ENCODE measurements at places on chromosomes 11 and 22.

DNA sequence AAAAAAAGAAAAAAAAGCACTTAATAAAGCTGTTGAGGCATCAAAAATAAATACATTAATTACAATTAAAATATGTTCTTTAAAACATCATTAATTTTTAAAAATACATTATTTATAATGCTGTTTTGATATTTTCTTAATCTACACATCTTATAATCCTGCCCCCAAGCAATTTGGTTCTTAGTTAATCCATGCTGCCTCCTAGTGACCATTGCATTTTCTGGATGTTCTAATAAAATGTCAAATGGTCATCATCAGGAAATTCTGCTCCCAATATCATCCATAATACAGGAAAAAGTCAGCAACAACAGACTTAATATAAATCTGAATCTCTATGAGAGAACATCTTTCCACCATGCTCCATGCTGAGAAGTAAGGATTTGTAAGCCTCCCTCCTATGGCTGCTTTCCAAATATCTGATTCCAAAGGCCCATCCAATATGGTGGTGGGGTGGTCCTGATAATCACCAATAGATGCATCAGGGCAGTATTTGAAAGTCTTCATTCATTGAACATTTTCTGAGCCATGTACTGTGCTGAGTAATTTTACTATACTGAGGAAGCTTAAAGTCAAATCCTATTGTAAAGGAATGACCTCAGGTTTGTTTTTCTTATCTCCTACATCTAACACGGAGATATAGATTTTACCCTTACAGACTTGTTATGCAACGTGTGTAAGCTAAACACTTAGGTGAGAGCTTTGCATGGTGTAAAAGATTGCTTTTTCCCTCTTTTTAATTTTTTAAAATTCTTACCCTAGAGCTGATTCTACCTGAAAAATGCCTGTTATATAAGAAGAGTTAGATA, 124.7 kb upstream of the BMAL1 start:
- DNase-seq, result no peak

DNA sequence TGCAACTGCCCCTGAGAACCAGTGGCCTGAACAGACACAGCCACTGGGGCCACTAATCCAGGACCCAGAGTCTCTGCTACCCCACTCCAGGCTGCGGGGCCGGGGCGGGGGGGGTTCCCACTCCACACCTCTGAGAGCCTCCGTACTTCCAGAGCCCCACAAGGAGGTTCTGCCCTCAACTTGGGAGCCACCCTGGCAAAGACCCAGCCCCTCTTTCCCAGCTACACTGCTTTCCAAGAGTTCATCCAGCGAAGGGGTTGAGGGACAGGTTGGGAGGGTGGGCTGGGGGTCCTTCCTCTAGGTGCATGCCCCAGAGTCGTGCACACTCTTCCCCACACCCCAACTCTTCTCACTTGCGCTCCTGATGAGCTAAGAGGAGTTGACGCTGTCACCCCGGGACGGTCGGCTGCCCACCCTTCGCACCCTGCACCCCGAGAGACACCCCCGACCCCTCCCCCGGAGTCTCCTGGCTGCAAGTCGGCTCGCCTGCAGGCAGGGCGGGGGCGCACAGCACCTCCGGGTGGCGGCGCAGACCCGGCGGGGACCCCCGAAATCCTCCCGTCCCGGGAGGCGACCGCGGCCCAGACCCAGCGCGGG, 531 bp downstream of the RAB3IL1 start:
- DNase-seq, result no peak

GRCh38 chr11:27965559-27965958, 142.4 kb downstream of the KIF18A start:
- no peak for DNase-seq

- DNase-seq, result no peak
Measured at GRCh38 chr11:67303132-67303834, at the start of gene SSH3. Gene SSH3 (plus strand): TSS chr11:67303530. CDS start chr11:67303626, 96 bp downstream.

GRCh38 chr22:45891996-45892621, 84.9 kb downstream of the WNT7B start:
- no peak for DNase-seq

GRCh38 chr11:65585396-65586246, 9.8 kb downstream of the EHBP1L1 start:
- no peak for DNase-seq

GRCh38 chr11:13905137-13905781, 57.3 kb upstream of the SPON1 start:
- DNase-seq, result no peak

- DNase-seq, result no peak
Measured at GRCh38 chr11:70558681-70559080, 160.4 kb downstream of the CTTN start.

DNA sequence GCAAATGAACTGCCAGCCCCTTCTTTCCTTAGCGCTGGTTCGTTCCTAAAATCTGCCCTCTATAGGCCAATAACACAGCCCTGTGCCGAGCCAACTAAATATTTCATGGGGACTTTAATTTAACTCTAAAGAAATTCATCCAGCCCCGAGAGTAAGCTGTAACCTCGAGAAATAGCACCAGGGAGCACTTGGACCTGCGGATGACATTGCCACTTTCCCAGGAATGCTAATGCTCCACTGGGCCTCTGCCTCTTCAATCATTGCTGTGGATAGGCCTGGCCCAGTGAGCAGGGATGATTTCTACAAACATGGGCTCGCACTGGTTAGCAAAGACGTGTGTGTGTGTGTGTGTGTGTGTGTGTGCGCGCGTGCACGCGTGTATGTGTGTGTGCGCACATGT, 95.3 kb upstream of the TBCEL start:
- no peak for DNase-seq

DNA sequence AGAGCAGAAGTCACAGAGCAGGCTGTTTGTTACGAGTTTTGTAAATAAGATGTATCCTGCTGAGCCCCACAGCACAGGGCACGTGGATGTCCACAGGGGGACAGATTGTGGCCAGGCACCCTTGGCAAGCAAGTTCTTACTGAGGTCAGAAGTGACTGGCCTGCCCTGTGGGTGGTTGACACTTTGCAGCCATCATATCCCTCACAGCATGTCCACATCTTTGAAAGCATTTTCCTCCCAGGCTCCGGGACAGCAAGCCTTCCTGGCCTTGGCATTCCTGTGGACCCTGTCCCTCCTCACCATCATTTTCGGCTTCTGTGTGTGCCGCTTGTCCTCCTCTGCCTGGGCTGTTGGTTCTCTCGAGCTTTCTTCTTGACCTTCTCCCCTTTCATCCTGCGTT, 189.5 kb downstream of the TBC1D22A start:
- no peak for DNase-seq

DNA sequence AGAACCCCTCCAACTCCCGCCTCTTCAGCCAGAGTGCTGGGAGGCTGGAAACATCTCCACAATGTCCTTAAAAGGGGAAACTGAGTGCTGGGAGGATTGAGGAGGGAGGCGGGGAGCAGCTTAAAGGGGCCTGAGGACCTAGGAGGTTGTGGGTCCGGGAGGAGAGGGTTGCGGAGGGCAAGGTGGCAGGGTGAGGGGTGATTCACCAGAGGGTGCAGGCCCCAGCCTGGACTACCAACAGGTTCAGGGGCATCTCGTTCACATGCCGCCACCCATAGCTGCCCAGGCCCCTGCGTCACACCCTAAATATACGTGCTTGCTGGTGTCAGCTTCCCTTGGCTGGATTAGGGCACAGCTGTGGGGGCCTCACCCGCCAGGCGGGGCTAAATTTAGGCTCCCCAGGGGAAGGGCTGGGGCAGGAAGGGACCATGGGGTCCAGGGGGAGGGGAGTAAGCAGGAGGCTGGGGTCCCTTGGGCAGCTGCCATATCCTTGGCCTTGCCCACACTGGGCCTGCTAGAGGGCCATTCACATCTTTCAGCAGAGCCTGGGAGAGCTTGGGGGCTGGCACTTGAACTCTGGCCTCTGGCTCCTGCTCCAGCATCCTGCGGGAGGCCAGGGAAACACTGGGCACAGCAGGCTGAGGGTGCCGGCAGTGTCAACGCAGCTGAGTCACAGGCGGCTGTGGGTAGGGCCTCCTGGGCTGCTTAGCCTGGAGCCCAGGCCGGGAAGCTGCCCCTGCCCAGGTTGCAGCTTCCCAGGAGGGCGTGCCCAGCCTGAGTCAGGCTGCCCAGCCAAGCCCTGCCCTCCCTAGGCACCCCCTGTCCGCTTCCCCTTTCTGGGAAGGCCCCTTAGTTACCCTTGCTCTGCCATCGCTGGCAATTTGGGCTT, 1.3 kb downstream of the EHBP1L1 start:
- DNase-seq, result no peak

- no peak for DNase-seq
Measured at GRCh38 chr11:99988471-99988837, 698.6 kb upstream of the ARHGAP42 start.

GRCh38 chr11:28674433-28675103, 566.4 kb downstream of the METTL15 start:
- no peak for DNase-seq

- DNase-seq, result no peak
Measured at GRCh38 chr11:128733440-128734102, 39.7 kb downstream of the FLI1 start.

DNA sequence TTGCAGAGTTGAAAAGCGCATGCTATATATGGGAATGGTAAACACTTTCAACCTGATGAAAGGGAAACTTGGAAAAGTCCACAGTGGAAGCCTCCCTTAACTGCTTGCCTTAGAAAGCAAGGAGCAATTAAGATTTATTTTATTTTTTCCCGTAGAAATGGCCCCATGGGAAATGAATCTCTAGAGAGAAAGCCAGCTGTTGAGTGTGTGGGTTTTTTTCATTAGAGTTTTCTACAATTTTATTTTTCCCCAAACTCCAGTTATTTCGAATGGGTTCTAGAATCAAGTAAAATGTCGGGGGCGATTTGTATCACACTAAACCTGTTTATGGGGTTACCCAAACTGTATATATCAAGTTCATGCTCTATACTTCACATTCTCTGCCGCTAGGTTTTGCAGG, at the start of gene OR5M3:
Gene OR5M3, minus strand, starts transcription at position 101 of the 400 bp plus-strand sequence. CDS start 2,855 bp downstream, outside the sequence.
- DNase-seq, result no peak

DNA sequence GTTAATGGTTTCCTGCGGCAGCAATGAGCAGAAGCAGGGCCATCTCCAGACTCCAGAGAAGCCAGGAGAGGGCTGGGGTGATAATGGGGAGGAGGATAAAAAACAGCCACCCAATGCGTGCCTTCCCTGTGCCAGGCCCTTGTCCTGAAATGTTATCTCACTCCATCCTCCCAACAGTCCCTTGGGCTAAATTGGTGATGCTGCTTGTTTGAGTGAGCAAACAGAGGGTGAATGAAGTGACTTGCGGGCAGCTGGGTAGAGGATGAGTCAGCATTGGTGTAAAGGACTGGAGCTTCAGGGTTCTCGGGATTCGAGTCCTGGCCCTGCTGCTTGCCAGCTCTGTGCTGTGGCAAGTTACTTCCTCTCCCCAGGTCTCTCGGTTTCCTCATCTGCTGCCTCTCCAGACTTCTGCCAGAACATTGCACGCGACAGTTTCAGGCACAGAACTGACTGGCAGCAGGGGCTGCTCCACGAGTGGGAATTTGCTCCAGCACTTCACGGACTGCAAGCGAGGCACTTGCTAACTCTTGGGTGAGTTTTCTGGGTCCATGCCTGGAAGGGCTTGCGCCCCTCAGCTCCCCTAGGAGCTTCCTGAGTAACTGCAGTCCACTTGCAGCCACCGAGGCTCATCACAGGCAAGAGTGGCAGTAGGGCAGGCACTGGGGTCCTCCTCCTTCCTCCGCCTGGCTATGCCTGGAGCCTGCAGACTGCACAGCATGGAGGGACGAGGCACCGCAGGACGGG, at the start of gene P2RY6:
Gene P2RY6, plus strand, starts transcription at position 403 of the 744 bp plus-strand sequence. CDS start 24,181 bp downstream, outside the sequence.
- no peak for DNase-seq

DNA sequence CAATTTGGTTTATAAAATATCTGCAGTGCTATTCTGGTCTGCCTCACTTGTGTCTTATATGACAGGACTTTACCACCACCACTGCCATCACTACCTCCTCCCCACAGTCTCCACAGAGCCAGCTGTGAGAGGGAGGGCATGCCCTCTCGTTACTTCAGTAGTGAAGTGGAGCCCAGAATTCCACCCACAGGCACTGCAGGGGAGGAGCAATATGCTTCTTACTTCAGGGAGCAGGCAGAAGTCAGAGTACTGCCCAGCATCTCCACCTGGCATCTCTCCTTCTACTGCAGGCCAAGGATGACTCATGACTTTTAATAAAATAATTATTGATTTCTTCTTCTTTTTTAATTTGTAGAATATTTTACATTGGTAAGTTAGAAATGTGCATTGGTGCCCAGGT, 255.5 kb downstream of the DYNC2H1 start:
- DNase-seq, result no peak

GRCh38 chr11:77082838-77083565, 16.2 kb downstream of the CAPN5 start:
- DNase-seq, result peak; percentile 10

- no peak for DNase-seq
Measured at GRCh38 chr11:76592025-76592914, 78.3 kb downstream of the LRRC32 start.

DNA sequence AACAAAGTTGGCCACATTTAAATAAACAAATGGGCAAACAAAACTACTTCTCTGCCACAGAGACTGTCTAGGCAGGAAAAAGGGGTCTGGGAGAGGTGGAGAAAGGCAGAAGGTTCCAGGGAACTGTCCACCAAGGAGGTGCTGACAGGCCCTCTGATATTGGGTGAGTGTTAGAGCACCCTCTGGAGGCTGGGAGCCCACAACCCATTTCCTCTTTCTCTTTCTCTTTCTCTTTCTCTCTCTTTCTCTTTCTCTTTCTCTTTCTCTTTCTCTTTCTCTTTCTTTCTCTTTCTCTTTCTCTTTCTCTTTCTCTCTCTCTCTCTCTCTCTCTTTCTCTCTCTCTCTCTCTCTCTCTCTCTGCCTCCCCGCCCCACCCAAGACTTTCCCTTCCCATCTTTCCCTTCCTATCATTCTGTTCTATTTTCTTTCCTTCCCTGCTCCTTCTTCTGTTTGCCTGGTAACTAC, 912.8 kb downstream of the DLG2 start:
- DNase-seq, result no peak

- DNase-seq, result no peak
Measured at GRCh38 chr11:44345781-44346180, 35.8 kb upstream of the ALX4 start.

GRCh38 chr11:60498853-60499252, 6.3 kb downstream of the MS4A12 start:
- no peak for DNase-seq

- no peak for DNase-seq
Measured at GRCh38 chr11:74806267-74806666, 57.6 kb downstream of the RNF169 start.

DNA sequence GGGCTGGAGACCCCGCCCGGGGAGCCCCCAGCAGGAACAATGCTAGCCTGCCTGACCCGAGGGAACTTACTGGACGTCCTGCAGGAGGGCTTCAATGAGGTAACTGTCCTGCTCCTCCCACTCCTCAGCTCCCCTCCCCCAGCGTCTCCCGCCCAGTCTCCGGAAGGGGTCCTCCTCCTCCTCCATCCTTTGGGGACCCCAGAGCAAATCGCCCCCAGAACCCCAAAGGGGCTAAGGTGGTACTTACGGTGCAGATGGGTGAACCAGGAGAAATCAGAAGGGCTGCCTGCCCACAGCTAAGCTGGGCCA, 272 bp downstream of the DIXDC1 start:
- no peak for DNase-seq

Data from stimulated activated CD8-positive, alpha-beta memory T cell treated with anti-CD3 and anti-CD28 coated beads, Interleukin-4, amount 100 ng/mL, for 1 hour (primary cell).